MCF 10A (cell line): ENCODE measurements at places on chromosomes 5 and 9. TPM values are rescaled to one million over a fixed set of nuclear protein-coding genes. Genes with fewer than 3 reads are reported as not detected.

Gene C1QTNF3
- total RNA-seq, result 0.49 and 0.64 TPM in 2 replicates

Gene QRFP
- not detected in 2 replicates for total RNA-seq

Gene CNTNAP3B
- 8.2 and 8.4 TPM in 2 replicates for total RNA-seq

Gene FGF10
- total RNA-seq, result not detected in 2 replicates

Gene MEIKIN
- total RNA-seq, result not detected in 2 replicates

Gene ADAMTS19
- total RNA-seq, result not detected in 2 replicates

Gene CXCL14
- total RNA-seq, result not detected in 2 replicates

Gene FSD1L
- 6.8 and 7.2 TPM in 2 replicates for total RNA-seq

Gene EIF4E1B
- total RNA-seq, result not detected in 2 replicates
